ENCODE measurements at places on chromosomes 4 and X.

- DNase-seq: no peak
Observed at GRCh38 chrX:132855780-132856341, 102.6 kb downstream of the HS6ST2 start.

DNA sequence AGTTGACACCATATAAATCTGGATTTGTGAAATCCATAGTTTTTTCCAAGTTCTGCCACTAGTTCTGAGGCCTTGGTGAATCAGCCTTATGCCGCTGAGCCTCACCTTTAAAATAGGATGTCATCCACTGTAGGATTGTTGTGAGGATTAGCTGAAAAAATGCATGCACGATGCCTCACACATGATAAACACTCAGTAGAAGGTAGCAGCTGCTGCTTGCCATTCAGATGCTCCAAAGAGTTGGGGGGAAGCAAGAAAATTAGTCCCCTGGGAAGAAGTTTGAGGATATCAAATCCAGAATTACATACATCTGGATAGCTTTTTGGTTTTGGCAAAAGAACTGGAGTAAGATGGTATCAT lies 7.4 kb downstream of the MMAA start:
- DNase-seq: no peak

GRCh38 chrX:47540754-47541538 lies 20.1 kb upstream of the ARAF start:
- peak; percentile 93 for DNase-seq

DNA sequence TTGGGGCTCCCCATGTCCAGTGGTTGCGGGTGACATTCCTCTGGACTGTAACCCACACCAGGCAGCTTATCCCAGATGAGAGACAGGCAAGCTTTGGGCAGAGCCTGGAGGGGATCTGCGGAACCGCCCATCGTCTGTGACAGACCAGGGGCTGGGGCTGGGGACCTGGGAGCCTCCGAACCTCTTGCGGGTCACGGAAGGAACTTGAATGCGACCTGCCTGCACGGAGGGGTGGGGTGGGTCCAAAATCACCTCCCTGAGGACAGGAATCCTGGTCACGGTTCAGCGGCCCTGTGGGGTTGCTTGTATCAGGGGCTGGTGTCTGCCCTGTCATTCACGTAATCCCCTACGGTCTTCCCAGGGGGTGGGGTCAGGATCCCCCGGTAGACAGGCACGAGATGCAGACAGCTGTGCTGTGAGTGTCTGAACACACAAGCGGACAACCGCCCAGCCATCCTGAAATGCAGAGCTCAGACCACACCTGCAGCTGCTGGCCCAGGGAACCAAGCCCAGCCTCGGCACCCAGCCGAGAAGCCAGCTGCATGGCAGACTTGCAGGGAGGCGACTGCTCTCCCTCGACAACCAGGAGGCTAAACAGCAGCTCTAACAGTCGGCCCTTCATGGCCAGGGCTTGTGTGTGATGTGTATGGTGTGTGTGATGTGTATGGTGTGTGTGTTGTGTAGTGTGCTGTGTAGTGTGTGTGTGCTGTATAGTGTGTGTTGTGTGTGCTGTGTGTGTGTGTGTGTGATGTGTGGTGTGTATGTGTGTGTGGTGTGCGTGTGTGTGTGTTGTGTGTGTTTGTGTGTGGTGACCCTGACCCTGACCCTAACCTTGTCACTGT lies 105.9 kb upstream of the ADRA2C start:
- DNase-seq: peak; percentile 48

GRCh38 chr4:125393825-125394224 lies 79.1 kb downstream of the FAT4 start:
- no peak for DNase-seq

GRCh38 chr4:113122066-113122465 lies 72.6 kb downstream of the ANK2 start:
- no peak for DNase-seq

DNA sequence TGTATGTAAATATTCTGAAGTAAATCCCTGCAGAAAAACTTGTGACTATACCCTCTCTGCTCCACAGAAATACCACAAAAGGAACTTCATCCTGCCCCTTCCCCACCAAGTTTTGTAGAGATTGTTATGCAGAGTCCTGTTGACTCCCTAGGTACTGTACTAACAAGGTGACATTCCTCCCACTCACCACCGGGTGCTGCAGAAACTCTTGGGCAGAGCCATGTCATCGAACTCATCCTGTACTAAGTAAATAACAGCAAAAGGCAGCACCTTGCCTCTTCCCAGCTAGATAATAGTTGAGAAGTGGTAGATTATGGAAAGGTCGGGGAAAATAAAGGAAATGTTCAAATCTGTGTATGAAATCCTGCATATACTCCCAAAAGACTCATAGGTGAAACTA lies 233.3 kb downstream of the STPG2 start:
- DNase-seq: no peak

Measured in globus pallidus (tissue), 1 donor.